Osteoblast (primary cell): ENCODE measurements at places on chromosomes 1 and 21.

GRCh38 chr1:228346731-228347130, 59.9 kb downstream of the TRIM11 start:
- peak; percentile 75 for DNase-seq
- no peaks in the 10 kb centered on the region for H3K27me3 ChIP-seq
- H3K4me3 ChIP-seq, result no peak overlapping the region
- H3K36me3 ChIP-seq, result no peaks in the 10 kb centered on the region

GRCh38 chr1:11789126-11790067, 16.4 kb downstream of the MTHFR start:
- H3K4me1 ChIP-seq, result peaks cover 23% of the 10 kb centered on the region
- no peaks in the 10 kb centered on the region for H3K27me3 ChIP-seq
- no peak for DNase-seq

- peak; percentile 75 for DNase-seq
- H3K4me1 ChIP-seq, result no peaks in the 10 kb centered on the region
- no peak overlapping the region for H3K27ac ChIP-seq
Observed at GRCh38 chr21:42216726-42217572, 2.0 kb upstream of the ABCG1 start.

GRCh38 chr1:160658814-160659193, 12.0 kb upstream of the SLAMF1 start:
- no peak for DNase-seq
- no peaks in the 10 kb centered on the region for H3K4me1 ChIP-seq
- no peak overlapping the region for H3K27ac ChIP-seq
- no peaks in the 10 kb centered on the region for H3K36me3 ChIP-seq
- H3K4me3 ChIP-seq, result no peak overlapping the region

GRCh38 chr1:39026866-39027507, 837 bp downstream of the NDUFS5 start:
- H3K4me3 ChIP-seq, result peak overlapping the region; percentile 80
- no peaks in the 10 kb centered on the region for H3K27me3 ChIP-seq
- peak overlapping the region; percentile 99 for H3K27ac ChIP-seq
- peaks cover 6% of the 10 kb centered on the region for H3K4me1 ChIP-seq

GRCh38 chr21:31855180-31855579, 17.6 kb upstream of the HUNK start:
- H3K27ac ChIP-seq, result no peak overlapping the region
- DNase-seq, result no peak
- no peaks in the 10 kb centered on the region for H3K4me1 ChIP-seq
- no peaks in the 10 kb centered on the region for H3K27me3 ChIP-seq
- H3K36me3 ChIP-seq, result no peaks in the 10 kb centered on the region
- no peak overlapping the region for H3K4me3 ChIP-seq

DNA sequence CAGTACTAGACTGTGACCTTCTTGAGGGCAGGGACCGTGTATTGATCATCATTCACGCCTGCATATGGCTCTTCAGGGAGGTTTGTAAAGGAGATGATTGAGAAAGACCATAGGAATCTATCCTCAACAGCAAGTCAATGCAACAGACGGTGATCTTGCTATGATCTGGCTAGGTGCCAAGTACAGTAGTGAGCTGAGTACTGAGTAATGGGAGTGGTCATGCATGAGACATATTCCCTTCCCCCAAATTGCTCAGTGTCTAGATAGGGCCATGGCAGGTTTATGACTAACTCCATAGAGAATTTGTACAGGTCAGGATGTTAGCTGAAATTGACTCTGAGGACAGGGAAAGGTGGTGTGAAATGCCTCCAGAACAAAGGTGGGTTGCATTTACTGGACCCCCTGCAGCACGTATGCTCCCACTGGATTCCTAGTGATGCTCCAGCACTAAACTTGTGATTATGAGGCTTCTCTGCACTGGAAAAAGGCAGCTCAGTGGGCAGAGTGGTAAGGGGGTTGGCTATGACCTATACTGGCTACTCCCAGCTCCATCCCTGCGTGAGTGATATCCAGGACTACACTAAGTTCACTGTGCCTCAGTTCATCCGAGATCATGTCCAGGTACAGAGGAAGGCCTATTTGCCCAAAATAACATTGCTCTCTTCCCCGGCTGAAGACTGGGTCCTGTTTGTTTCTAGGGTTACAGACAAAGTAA, 37.2 kb downstream of the KCNJ6 start:
- H3K27me3 ChIP-seq, result peaks cover 10% of the 10 kb centered on the region
- H3K4me3 ChIP-seq, result no peak overlapping the region
- peaks cover 9% of the 10 kb centered on the region for H3K4me1 ChIP-seq
- H3K27ac ChIP-seq, result no peak overlapping the region
- DNase-seq, result no peak

GRCh38 chr1:18962855-18963737, 6.6 kb upstream of the IFFO2 start:
- H3K36me3 ChIP-seq, result no peaks in the 10 kb centered on the region
- H3K27me3 ChIP-seq, result peaks cover 17% of the 10 kb centered on the region
- DNase-seq, result no peak
- H3K27ac ChIP-seq, result no peak overlapping the region
- H3K4me1 ChIP-seq, result peaks cover 9% of the 10 kb centered on the region
- no peak overlapping the region for H3K4me3 ChIP-seq

- no peak overlapping the region for H3K4me3 ChIP-seq
- H3K4me1 ChIP-seq, result peaks cover 31% of the 10 kb centered on the region
- H3K36me3 ChIP-seq, result no peaks in the 10 kb centered on the region
- peak; percentile 27 for DNase-seq
- H3K27ac ChIP-seq, result peak overlapping the region; percentile 89
- no peaks in the 10 kb centered on the region for H3K27me3 ChIP-seq
Observed at GRCh38 chr1:16077406-16078245, 4.2 kb upstream of the FAM131C start.

- H3K4me1 ChIP-seq, result peaks cover 25% of the 10 kb centered on the region
- H3K27me3 ChIP-seq, result no peaks in the 10 kb centered on the region
- H3K27ac ChIP-seq, result peak overlapping the region; percentile 96
- H3K4me3 ChIP-seq, result no peak overlapping the region
- H3K36me3 ChIP-seq, result no peaks in the 10 kb centered on the region
Observed at GRCh38 chr21:46092811-46093667, 4.9 kb upstream of the COL6A2 start.

DNA sequence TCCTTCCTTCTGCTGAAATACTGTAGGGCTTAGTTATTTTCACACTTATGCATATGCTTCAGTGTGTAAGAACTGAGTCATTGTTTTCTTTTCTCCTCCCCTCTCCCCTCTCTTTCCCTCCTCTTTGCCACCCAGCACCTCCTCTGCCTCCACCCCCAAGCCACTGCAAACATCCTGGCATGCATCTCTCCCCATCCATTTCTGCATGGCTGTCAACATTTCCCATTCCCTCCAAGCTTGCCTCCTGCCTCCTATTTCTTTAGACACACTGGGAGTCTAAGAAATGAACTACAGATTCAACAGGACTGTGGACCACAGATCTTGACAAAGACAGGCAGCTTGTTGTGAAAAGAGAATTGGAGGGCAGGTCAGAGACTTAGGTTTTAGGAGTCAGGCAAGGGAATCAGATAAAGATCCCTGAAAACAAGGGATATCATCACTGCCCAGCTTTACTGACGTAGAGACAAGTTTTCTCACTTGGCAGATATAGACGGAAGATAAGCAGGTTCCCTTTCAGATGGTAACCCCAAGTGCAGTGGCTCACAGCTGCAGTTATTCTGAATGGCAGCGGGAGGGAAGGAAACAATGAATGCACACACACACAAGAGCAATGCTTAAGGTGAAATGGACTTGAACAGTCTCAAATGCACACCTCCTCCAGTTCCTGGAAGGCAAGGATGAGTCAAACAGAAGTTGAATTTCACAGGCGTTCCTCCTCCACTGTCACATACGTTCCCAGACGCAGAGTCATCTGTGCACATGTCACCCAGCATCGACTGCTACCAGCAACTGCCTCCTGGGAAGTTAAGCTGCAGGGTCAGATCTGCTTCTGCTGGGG, 56.1 kb downstream of the HIVEP3 start:
- H3K36me3 ChIP-seq, result no peaks in the 10 kb centered on the region
- peaks cover 28% of the 10 kb centered on the region for H3K4me1 ChIP-seq

- H3K27me3 ChIP-seq, result no peaks in the 10 kb centered on the region
- no peaks in the 10 kb centered on the region for H3K4me1 ChIP-seq
- no peak overlapping the region for H3K4me3 ChIP-seq
- H3K36me3 ChIP-seq, result no peaks in the 10 kb centered on the region
- H3K27ac ChIP-seq, result no peak overlapping the region
Observed at GRCh38 chr1:96039910-96040309, 681.7 kb upstream of the PTBP2 start.

GRCh38 chr21:32253215-32253641, 25.6 kb downstream of the MIS18A start:
- DNase-seq, result peak; percentile 84
- H3K36me3 ChIP-seq, result no peaks in the 10 kb centered on the region
- H3K4me3 ChIP-seq, result no peak overlapping the region
- H3K4me1 ChIP-seq, result peaks cover 21% of the 10 kb centered on the region
- H3K27ac ChIP-seq, result no peak overlapping the region

DNA sequence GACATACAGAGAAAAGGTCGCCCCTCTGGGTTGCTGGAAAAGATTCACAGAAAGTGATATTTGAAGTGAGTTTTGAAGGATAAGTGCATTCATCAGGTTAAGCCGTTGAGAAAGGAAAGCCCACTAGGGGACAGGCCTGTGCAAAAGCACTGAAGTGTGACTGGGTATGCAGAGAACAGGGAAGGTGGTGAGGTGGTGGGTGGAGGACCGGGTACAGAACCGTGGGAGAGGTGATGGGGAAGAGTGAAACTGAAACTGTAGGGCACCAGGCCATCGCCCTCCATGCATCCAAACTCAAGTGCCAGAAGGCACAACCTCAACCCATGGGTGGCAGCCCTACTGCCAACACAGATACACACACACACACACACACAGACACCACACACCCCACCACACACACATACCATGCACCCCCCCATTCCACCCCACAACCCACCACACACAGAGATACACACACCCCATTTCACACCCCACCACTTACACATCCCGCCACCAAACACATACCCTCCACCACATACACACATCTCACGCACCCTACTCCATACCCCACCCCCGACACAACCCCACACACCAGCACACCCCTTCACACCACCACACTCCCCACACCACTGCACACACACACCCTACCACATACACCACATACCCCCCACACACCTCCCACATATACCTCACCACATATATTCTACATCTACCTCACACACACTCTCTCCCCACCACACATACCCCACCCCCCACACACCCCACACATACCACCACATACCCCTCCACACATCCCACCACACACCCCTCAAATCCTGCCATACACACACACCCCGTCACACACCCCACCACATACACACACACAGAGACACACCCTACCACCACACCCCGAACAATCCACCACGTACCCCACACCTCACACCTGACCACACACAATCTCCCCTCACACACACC, 59.0 kb downstream of the TSEN15 start:
- H3K27me3 ChIP-seq, result no peaks in the 10 kb centered on the region
- no peaks in the 10 kb centered on the region for H3K36me3 ChIP-seq
- H3K4me1 ChIP-seq, result no peaks in the 10 kb centered on the region
- DNase-seq, result peak; percentile 49
- H3K4me3 ChIP-seq, result no peak overlapping the region
- H3K27ac ChIP-seq, result no peak overlapping the region

DNA sequence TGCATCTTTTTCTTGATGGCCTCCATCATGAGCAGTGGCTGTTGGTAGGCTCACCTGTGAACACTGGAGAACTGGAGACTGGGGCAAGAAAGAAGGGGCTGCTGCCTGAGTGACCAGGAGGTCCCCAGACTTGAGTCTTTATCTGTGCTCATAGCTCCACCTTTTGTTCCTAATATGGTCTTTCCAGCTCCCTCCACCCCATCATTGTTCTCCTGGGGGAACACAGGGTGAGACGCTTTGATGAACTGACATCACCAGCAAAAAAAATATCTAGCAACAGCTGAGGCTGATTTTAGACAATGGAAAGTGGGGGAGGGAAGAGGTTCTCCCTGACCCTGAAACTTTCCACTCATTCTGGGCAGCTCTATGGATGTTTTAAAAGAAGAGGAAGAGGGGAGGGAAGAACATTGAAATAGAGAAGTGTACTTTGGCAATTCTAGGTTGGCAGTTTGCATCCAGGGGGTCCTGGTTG, at the start of gene TPM3:
Gene TPM3, minus strand, starts transcription at position 111 of the 472 bp plus-strand sequence. Its CDS starts 82 bp downstream, at position 29.
- no peak for DNase-seq
- H3K4me1 ChIP-seq, result peaks cover 13% of the 10 kb centered on the region
- H3K27me3 ChIP-seq, result peaks cover 31% of the 10 kb centered on the region
- H3K36me3 ChIP-seq, result no peaks in the 10 kb centered on the region
- H3K4me3 ChIP-seq, result no peak within 1 kb of the TSS
